D721Med (cell line): ENCODE measurements at places on chromosomes 13 and 19.

GRCh38 chr13:40350283-40350992 lies 316.0 kb downstream of the FOXO1 start:
- DNase-seq = no peak

GRCh38 chr13:30808600-30808999 lies 73.3 kb downstream of the ALOX5AP start:
- DNase-seq = no peak

DNA sequence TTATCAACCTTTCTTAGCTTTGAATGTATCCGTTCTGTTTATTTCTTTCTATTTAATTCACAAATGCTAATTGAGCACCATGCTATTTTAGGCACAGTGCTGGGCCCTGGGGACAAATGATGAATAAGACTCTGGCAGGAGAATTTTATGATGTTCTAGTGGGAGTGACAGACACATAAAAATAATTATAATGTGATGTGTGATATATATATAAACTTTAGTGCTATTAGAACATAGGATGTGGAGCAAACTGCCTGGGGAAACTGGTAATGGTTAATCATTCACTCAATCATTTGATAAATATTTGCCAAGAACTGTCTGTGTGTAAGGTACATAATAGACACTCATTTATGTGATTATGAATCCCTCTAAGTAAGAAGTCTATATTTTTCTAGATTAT lies 50.7 kb upstream of the FRY start:
- no peak for DNase-seq

- no peak for DNase-seq
Measured at GRCh38 chr19:12786141-12786870, 5.0 kb upstream of the JUNB start.

GRCh38 chr19:512547-513365 lies 5.5 kb downstream of the TPGS1 start:
- DNase-seq = no peak

DNA sequence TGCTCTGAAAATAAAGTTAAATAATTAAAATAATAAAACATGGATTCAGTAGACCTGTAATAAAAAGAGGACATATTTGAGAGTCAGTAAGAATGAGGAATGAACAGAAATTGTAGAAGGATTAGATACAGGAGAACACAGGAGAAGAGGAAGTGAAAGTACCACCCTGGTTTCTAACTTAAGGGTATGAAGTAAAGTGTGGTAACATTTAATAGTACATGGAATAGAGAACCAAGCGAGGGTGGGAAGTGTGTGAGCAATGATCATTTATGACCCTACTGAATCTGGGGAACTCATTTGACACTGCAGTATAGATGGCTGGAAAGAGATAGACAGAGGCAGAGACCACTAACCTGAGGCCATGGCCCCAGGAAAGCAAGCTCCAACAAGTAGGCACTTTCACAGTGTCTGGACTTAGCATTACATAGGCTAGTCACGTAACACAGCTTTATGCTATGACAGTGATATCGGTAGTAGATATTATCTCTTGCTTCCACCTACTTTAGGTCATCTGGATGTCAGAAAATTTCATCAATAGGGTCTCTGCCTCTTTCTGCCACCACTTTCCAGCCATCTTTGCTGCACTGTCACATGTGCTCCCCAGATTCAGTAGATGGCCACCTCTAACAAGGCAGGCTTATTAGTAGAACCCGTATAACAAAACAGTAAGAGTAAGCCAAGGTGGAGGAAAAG lies 633.9 kb upstream of the MIR17HG start:
- no peak for DNase-seq

- DNase-seq = no peak
Measured at GRCh38 chr19:39987596-39987995, 9.3 kb upstream of the ZNF546 start.

GRCh38 chr19:4329858-4330257 lies 8.8 kb downstream of the STAP2 start:
- DNase-seq = no peak

GRCh38 chr13:66224663-66225062 lies 1005.5 kb downstream of the PCDH9 start:
- DNase-seq = no peak

- no peak for DNase-seq
Measured at GRCh38 chr13:31895691-31896090, 135.9 kb upstream of the FRY start.

DNA sequence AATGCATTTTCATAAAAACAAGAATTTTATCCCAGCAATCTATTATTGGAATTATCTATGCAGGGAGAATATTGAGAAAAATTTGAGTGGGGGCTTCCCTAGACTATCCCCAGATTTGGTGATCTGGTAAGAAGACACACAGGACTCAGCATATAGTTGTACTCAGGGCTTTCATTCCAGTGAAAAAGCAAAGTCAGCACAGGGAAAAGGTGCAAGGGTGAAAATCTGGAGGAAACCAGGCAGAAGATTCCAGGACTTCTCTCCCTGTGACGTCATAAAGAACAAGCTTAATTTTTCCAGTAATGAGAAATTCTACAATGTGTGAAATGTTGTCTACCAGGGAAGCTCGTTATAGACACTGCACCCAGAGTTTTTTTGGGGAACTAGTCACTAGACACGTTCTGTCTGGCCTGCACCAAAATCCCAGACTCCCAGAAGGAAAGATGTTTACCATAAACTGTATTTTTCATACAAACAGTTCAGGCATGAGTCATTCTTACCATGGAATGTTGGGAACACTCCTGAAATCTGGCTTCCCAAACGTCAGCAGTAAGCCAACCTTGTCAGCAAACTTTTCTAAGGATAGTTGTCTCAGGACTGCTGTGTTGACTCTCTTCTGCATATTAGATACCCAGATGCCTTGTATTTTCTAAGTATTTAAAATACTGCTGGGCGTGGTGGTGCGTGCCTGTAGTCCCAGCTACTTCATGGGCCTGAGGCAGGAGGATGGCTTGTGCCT lies 107.4 kb downstream of the DNAJC3 start:
- no peak for DNase-seq

DNA sequence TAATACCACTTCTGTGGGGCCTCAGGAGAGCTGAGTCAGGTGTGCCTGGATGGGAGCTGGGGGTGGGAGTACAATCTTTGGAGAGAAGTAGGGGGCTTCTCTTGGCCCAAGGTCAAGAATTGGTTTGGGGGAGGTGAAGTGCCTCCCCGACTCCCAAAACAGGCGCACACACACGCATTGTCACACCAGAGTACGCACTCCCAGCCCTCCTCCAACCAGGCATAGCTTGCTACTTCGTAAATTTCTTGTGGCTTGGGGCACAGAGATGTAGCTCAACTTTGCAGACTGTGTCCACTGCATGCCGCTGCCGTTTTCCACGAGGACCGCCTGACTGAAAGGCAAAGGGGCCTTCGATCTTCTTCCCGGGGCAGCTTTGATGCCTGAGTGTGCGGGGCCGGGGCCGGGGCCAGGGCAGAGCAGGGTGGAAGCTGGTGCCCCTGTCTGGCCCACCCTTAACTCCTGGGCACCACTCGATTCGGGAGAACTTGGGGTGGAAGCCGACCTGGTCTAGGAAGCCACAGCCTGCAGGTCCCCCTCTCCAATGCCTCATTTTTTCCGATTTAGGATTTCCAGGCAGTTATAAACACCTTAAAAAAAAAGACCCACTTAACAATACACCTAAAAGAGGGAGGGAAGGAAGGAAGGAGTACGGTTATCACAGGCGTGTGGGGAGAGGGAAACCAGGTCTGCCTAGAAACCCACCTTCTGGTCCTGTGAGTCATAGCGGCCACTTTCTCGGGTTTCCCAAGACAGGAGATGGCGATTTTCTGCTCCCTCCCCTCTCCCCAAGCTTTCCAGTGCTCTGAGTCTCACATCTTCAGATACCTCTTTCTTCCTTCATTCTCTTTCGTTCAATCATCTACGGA lies 5.8 kb upstream of the TSHZ3 start:
- no peak for DNase-seq

- no peak for DNase-seq
Measured at GRCh38 chr13:112911285-112911701, 57.7 kb upstream of the MCF2L start.

DNA sequence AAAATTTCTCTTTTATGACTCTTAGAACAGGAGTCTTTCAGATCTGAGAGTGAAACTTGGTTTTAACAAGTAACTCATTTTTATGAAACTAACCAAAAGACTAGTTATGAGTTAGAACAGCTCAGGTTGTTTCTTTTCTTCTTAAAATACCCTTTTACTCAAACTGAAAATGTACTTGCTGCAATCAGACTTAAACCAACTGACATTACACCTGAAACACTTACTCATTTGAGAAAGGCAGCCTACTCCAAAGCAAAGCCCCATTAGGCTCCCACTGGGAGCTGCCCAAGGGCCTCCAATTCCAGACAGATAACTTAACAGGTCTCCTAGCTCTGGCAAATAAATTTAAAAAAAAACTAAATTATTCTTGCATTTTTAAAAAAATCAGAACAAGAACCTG lies 3.6 kb downstream of the FOXO1 start:
- no peak for DNase-seq

GRCh38 chr19:58305932-58306323 lies 751 bp downstream of the ERVK3-1 start:
- DNase-seq = no peak

DNA sequence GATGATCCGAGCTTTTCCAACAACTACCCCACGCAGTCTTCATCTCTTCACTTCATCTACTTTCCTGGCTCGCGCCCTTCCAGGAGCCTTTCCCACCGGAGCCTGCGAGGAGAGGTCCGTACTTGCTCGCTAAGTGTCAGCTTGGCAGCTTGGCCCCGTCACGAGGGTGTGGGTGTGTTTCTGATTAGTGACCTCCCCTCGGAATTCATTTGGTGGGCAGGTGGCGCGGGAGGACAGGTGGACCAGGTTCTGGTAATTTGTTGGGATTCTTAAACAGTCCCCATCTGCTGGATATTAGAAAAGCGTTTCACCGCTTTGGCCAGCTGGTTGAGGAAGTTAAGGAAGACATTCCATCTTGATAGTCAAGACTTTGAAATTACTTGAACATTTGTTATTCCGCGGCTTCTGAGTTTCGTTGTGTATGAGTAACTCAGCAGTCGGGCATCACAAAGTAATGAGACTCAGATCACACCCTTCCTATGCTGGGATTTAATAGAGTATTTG lies 515 bp downstream of the UFM1 start:
- no peak for DNase-seq

GRCh38 chr13:109673477-109673876 lies 112.9 kb downstream of the IRS2 start:
- no peak for DNase-seq

GRCh38 chr19:21440321-21440720 lies 43.4 kb downstream of the ZNF493 start:
- DNase-seq = no peak

DNA sequence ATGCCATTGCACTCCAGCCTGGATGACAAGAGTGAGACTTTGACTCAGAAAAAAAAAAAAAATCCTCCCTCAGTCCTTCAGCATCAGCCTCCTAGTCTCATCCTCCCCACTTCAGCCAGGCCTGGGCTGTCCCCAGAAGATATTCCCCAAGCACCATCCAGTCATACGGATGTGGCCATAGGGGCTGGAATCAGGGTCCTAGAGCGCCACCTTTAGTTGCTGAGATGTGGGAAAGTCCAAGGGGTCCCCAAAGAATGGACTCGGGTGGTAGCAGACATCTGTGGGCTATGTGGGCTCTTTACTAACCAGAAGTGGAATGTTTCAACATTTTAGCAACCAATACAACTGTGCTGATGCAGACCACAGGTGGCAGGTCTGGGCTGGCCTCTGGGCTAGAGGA lies 3.1 kb upstream of the TYROBP start:
- DNase-seq = no peak

GRCh38 chr13:36945078-36945477 lies 25.0 kb upstream of the SMAD9 start:
- no peak for DNase-seq

- no peak for DNase-seq
Measured at GRCh38 chr13:28618230-28618994, 40.5 kb upstream of the POMP start.

GRCh38 chr13:52599037-52599847 lies 43.0 kb upstream of the HNRNPA1L2 start:
- DNase-seq = no peak

DNA sequence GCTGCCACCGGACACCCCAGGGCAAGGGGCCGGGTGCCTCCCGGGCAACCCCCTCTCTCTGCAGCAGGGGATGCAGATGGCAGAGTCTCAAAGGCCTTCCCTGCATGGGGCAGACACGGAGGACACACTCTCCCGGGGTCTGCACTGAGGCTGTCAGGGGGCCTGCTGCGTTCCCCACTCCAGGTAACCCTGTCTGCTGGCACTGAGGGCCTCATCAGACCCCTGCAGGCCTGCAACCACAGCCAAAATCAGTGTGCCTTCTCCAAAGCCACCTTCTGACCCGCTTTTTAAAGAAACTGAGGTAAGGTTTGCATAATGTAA lies 93.9 kb downstream of the GNG7 start:
- no peak for DNase-seq

GRCh38 chr13:23087880-23088279 lies 92.9 kb upstream of the SGCG start:
- DNase-seq = no peak

DNA sequence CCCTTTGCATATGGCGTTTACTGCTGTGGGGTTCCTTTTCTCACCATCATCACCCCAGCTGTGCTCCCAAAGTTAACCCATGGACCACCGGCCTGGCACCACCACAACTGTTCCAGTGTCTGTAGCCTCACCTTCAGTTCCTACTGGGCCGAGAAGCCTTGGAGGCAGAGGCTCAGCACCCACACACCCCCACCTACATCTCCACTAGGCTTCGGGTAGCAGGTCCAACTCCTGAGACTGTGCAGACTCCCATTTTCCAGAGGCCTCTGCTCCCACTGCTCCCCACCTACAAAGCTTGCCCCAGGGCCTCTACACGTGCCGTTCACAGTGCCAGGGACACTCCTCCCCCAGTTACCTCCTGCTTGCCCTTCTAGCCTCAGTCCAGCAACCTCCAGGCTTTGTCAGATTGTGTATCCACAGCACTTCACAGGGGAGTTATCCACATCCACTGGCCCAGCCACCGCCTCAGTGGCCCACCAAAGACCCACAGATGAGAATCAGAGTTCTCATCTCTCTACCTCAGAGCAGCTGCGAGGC lies 14.1 kb downstream of the SLC27A5 start:
- no peak for DNase-seq

- no peak for DNase-seq
Measured at GRCh38 chr19:7550987-7551761, 15.7 kb downstream of the PNPLA6 start.

DNA sequence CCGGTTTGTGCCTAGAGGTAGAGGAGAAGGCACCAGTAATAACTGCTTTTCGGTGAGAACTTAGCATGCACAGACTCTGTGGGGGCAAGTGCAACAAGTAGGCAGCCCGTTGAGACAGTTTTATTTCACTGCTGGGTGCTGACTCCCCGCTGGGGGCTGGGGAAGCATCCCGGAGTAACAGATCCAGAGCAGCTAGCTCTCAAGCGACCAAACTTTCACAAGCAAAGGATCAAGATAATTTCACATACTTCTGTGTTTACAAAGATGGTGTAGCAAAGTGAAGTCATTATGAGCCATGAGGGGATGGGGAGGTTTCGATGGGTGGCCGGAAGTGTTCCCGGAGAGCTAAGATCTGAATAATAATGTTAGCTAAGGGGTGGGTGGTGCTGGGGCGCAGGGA lies 2.8 kb downstream of the NACC1 start:
- no peak for DNase-seq
